ENCODE measurements at places on chromosomes 2 and 18.
A peak's percentile ranks its signal among the peaks of the same experiment; 100 is the strongest.

DNA sequence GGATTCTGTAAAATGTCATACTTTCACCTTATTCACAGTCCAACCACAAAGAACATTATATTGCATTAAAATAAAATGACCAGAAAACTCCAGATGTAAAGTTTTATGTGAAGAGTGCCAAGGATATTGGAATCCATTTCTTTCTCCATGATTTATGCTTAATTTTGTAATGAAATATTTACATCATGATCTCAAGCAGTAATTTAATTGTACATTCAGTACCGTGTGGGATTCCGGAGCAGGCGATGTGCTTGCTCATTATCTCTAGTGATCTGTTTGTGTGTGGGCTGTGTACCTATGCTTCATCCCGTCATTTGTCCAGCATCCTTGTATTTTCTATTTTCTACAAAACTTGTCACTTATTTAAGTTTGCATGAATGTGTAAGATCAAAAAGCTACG lies 415.9 kb upstream of the SLC8A1 start:
- DNase-seq = no peak

DNA sequence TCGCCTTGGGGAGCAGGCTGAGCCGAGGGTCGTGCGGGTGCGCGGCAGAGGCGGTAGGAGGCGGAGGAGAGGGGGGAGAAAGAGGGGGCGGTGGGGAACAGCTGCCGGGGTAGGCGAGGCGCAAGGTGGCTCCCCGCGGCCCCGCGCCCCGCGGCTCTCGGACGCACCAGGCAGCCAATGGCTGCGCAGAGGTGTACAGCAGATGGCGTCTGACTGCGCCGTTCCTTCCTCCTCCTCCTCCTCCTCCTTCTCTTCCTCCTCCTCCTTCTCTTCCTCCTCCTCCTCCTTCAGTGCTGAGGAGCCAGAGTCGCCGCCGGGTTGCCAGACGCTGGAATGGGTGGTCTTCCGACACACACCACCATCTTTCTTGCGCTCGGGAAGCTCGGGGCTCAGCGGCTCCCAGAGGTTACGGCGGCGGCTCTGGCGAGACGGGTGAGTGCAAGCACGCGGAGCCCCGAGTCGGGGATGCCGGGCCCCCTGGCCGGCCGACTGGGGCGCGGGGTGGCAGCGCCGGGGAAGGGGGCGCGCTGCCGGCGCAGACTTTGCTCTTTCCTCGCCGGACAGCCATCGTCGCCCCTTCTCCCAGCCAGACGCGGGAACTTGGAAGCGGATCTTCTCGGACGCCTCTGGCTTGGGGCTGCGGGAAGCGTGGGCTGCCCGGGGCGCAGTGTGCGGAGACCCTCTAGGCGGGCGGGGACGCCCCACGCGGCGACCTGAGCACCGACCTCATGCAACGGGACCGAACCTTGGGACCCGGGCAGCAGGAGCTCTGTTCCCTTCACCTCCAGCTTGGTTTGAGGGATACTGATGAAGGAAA lies at the start of gene THSD7B:
Gene THSD7B (plus strand): TSS at position 290 of the 817 bp plus-strand sequence. CDS start 116,634 bp downstream, outside the sequence.
- DNase-seq = no peak

DNA sequence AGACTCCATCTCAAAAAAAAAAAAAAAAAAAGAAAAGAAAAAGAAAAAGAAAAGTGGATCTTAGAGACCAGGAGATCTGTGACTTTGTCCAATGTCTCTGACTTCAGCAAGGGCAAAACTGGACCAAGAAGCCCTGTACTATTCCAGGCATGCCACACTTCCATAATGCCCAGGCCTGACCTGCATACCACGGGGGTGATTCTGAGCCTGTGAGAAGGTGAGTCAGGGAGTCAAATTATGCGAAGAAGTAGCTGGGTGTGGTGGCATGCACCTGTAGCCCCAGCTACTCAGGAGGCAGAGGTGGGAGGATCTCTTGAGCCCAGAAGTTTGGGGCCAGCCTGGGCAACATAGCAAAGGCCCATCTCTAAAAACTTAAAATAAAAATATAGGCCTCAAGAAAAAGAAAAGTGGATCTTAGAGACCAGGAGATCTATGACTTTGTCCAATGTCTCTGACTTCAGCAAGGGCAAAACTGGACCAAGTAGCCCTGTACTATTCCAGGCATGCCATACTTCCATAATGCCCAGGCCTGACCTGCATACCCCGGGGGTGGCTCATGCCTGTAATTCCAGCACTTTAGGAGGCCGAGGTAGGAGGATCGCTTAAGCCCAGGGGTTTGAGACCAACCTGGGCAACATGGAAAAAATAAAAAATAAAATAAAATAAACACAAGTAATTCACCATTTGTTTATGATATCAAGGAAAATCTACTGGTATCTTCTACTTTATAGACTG lies 12.2 kb upstream of the PUM2 start:
- DNase-seq = no peak

GRCh38 chr2:29481313-29481712 lies 366.1 kb downstream of the CLIP4 start:
- DNase-seq = no peak

GRCh38 chr2:152506843-152507242 lies 171.9 kb downstream of the FMNL2 start:
- no peak for DNase-seq

- DNase-seq = no peak
Measured at GRCh38 chr2:48122166-48122565, 215.9 kb upstream of the FBXO11 start.

- no peak for DNase-seq
Measured at GRCh38 chr18:75253784-75254183, 43.2 kb downstream of the TSHZ1 start.

- peak; percentile 59 for DNase-seq
Measured at GRCh38 chr2:196719110-196719872, 79.8 kb downstream of the CCDC150 start.

DNA sequence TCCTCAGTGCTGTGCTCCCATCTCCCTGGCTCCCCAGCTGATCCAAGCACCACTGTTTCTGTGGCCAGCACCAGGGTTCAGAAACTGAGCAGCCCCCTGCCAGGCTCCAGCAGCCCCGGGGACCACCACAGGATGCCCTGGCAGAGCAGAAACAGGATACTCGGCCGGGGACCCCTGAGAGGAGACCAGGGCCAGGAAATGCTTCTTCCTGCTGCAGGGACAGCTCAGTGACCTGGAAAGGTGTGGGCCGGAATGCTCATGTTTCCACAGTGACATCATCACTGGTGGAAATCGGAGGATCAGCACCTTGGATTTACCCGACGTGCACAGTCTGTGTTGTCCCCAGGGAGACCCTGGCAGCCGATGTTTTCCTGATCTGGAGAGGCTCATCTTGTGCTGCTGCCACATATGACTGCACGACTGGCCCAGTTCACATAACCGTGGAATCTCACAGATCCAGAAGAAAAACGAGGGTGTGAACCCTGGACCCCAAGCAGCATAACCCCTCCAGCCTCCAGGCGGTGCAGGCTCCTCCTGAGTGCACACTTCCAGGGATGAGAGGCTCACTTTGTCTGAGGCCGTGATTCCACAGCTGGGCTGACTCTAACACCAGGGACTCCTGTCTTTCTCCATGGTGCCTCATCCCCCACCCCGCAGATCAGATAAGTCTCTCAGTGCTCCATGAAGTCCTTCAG lies 58.0 kb downstream of the DDX1 start:
- DNase-seq = no peak
